Stimulated activated CD8-positive, alpha-beta memory T cell treated with anti-CD3 and anti-CD28 coated beads, Interleukin-2, amount 100 ng/mL, for 1 hour (primary cell): ENCODE measurements at places on chromosomes 16 and 17.

GRCh38 chr17:17929655-17930380, 42.4 kb downstream of the TOM1L2 start:
- no peak for DNase-seq

DNA sequence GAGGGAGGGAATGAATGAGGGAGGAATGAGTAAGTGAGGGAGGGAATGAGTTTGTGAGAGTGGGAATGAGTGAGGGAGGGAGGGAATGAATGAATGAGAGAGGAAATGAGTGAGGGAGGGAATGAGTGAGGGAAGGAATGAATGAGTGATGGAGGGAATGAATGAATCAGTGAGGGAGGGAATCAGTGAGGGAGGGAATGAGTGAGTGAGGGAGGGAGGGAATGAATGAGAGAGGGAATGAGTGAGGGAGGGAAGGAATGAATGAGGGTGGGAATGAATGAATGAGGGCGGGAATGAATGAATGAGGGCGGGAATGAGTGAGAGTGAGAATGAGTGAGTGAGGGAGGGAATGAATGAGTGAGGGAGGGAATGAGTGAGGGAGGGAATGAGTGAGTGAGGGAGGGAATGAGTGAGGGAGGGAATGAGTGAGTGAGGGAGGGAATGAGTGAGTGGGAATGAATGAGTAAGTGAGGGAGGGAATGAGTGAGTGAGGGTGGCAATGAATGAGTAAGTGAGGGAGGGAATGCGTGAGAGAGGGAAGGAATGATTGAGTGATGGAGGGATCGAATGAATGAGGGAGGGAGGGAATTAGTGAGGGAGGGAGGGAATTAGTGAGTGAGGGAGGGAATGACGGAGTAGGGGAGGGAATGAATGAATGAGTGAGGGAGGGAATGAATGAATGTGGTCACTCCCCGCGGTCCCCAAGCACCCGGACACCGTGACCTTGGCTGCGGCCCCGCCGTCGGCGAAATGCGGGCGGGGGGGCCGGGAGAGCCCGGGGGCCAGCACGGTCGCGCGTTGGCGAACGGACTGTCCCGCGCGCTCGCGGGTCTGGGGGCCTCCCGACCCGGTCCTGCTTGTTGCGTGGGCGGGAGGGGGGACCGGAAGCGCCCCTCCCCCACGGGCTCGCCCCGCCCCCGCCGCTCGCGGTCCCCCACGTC, 1.1 kb upstream of the UBE2I start:
- no peak for DNase-seq

- DNase-seq: no peak
Measured at GRCh38 chr16:15897834-15898254, 9.4 kb upstream of the CEP20 start.

DNA sequence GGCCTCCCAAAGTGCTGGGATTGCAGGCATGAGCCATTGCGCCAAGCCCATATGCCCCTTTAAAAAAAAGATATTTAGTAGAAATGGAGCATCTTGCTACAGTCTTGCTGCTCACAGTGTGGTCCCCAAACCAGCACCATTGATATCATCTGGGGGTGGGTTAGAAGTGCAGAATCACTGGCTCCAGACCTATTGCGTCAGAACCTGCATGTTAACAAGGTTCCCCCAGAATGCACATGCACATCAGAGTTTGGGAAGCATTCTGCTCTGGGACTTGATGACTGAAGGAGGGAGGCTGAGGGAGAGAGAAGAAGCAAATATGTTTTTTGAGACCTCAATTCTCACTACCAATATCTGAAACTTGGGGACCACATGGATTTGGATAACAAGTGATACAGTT, 16.0 kb upstream of the ARL4D start:
- DNase-seq: no peak

DNA sequence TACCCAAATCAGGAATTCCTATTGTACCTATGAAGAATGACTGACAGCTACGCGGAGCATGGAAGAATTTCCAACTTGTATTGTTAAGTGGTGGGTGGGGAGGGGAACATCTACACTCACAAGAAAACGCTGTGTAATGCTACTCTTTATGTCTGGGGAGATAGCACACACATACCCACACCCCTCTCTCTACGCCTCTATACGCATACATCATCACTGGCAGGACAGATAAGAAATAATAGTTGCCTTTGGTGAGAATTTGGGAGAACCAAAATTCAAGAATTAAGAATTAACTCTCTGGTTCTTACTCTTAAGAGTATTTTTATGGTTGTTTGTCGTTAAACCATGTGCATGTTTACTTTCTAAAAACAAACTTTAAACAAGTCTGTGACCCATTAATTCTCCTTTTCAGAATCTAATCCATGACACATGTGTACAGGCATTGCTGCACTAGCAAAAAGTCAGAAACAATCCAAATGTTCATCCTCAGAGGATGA, 33.9 kb downstream of the CREBBP start:
- no peak for DNase-seq

- DNase-seq: no peak
Measured at GRCh38 chr17:57357830-57358430, 101.6 kb downstream of the MSI2 start.

DNA sequence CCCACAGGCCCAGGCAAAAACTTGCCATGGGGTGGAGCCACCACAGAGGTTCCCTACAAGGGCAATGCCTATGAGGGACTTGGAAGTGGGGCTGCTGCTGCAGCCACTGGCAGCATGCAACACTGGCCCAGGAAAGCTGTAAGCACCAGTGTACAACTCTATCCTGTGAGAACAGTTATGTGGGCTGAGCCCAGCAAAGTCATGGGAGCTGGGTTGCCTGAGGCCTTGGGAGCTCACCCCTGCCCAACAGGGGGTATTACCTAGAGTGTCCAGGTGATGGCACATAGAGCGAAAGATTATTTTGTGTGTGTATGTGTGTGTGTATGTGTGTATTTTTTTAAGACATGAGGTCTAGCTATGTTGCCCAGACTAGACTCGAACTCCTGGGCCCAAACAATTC, 57.0 kb downstream of the TANC2 start:
- DNase-seq: no peak

DNA sequence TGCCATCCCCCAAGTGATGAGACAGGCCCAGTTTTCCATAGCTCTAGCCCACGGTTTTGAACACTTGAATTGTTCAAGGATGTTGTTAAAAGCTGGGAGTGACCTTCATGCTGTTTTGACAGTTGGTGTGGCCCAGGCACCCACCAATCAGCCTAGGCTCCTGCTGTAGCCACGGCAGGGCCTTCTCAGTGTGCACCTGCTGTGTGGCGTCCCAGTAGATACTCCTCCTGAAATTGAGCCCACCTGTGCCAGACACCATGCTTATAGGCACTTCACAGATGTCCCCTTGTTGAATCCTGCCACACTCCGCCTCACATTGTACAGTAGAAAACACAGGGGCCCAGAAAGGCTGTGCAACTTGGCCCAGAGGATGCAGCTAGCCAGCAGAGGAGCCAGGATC, 86.4 kb downstream of the SOCS1 start:
- DNase-seq: no peak

DNA sequence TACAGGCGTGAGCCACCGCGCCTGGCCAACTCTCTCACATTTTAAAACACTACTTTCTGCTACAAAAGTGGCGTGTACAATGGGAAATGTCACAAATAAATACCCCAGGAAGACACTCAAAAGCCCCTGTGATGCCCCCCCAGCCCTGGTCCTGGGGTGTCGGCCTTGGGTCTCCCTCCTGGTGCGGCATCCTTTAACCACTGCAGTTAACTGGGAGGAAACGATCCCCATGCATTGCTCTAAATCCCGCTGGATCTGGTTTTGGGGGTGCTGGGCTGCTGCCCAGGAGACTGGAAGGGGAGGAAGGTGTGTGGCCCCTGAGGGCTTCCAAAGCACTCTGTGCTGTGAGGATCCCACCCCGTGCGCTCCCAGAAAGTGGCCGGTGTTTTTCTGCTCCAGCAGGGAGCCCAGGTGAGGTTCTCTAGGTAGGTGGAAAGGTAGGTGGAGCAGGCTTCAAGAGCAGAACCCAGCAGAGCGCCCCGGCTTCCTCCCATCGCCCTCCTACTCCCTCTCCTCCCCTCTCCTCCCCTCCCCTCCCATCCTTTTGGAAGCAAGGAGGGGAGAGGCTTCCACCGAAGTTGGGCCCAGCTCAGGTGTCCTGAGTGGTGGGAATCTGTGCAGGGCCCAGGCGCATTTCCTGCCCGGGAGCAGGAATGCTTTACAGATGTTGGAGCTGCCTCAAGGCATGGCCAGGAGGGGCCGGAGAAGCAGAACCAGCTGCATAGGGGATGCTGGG, 363.3 kb downstream of the SEC14L1 start:
- no peak for DNase-seq

GRCh38 chr16:22646948-22647556, 136.4 kb downstream of the NPIPB5 start:
- DNase-seq: no peak

DNA sequence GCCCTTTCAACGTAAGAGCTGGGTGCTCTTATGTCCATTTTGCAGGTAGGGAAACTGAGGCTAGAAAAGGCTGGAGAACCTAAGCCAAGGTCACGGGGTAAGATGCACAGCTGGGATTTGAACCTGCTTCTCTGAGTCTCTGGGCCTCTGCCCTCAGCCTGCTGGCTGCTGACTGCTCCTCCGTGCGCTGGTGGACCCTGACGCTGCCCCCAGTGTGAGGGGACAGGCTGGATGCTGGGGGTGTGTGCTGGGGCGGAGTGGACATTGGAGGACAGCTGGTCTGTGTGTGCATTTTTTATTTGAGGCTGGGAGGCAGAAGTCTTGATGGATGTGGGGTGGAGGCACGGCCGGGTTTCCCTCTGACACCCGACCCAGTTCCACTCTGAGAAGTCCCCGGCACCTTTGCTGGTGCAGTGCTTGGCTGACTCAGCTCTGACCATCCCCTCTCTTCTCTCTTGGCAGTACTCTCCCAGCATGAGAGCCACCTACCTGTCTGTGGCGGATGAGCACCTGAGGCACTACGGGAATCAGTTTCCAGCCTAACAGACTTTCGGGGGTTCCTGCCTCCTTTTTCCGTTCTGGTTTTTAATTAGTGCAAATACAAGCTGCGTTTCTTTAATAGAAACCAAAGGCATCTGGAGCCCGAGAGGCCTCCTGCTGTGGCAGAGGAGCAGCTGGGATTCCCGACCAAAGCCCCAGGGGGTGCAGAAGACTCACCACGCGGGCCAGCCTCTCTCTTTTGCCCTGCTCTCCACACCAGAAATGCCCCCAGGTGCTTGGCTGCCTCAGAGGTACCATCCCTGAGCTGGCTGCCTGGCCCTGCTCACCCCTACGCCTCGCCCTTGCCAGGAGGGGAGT, 14.1 kb upstream of the DNAI2 start:
- DNase-seq: no peak

GRCh38 chr16:89517128-89517527, 8.9 kb downstream of the SPG7 start:
- no peak for DNase-seq

GRCh38 chr16:5018793-5019192, 14.9 kb downstream of the NAGPA start:
- no peak for DNase-seq

- no peak for DNase-seq
Measured at GRCh38 chr16:86806838-86807351, 228.5 kb downstream of the FOXL1 start.

GRCh38 chr17:78226759-78227454, 4.5 kb upstream of the TMEM235 start:
- no peak for DNase-seq

DNA sequence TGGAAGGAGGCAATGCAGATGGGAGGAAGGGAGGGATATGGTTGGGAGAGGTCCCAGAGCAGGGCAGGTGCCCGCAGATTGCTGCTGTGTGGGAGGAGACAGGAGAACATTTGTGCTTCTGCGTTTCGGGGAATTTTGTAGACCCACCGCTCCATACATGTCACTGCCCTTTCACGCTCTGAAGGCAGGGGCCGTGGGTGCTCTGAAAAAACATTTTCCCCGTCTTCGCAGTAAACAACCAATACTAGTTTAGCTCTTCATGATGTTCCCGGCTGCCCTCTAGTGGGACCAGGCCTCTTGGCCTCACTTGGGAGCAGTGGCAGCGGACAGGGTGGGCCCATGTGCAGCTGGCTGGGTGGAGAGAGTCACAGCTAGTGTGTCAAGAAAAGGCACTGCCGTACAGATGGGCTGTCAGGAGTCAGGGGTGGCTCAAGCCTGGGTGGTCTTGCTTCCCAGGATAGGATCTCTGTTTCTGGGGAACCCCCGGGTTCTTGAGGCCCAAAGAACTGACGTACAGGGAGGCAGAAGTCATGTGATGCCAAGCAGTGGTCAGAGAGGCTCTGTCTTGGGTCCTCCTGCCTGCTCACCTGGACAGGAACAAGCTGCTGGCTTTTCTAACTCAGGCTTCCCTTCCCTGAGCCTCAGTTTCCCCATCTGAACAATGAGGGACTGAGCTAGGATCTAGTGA, 46.5 kb upstream of the CPNE2 start:
- no peak for DNase-seq

DNA sequence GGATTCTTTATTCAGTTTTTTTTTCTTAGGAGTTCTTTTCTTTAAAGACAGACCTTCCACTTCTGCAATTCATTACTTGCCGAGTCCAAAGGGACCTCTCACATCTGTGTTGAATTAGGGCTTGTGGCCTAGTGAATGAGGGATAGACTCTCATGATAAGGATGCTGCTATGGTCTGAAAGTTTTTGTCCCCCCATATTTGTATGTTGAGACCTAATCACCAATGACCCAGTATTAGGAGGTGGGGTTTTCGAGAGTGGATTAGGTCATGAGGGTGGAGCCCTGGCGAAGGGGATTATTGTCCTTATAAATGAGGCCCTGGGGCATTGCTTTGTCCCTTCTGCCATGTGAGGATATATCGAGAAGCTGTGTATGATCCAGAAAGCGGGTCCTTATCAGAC, 9.5 kb downstream of the KRT12 start:
- DNase-seq: no peak

GRCh38 chr16:50712956-50713355, 19.6 kb downstream of the NOD2 start:
- no peak for DNase-seq

GRCh38 chr16:10892782-10893318, 15.8 kb downstream of the CIITA start:
- DNase-seq: no peak

DNA sequence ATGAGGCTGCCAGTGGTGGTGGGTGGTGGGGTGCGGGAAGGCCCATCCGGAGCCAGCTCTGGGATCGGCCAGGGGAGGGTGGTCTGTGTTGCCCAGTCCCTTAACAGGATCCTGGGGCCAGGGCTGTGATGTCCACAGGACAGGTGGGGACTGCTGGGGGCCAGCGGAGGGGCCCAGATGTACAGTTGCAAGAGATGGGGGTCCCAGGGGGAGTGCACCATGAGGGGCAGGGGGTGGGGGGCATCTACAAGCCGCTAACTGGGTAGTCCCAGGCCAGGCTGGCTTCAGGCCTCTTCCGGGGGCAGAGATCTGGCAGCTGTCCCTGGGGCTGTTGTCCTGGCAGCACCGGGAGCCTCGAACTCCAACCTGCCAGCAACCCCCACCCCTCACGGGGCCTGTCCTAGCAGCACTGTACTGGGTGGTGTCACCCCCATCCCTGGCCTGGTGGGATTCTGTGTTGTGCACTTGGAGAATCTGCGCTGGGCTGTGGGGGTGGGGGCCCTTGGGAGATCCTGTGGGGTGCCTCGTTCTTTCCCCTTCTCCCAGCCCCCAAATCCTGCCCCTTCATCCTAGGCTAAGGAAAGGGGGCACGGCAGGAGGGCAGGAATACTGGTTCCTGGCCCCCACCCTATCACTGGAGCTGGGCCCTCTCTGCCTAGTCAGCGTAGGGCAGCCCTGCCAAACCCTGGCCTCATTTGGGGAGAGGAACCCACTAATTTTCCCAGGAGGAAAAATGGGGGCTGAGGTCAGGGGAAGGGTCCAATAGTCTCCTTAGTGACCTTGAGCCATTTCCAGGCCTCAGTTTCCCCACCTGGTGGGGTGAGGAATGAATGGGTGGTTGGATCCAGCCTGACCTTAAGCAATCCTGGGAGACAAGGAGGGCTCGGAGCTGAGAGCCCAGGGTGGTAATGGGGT, 1.4 kb downstream of the MTSS2 start:
- DNase-seq: no peak

GRCh38 chr17:16215965-16216316, 607 bp upstream of the NCOR1 start:
- DNase-seq: no peak
